Activated CD8-positive, alpha-beta memory T cell treated with anti-CD3 and anti-CD28 coated beads, Interleukin-2, amount 50 U/mL, for 48 hours (primary cell): ENCODE measurements at places on chromosomes 16 and 17.
A peak's percentile ranks its signal among the peaks of the same experiment; 100 is the strongest.

DNA sequence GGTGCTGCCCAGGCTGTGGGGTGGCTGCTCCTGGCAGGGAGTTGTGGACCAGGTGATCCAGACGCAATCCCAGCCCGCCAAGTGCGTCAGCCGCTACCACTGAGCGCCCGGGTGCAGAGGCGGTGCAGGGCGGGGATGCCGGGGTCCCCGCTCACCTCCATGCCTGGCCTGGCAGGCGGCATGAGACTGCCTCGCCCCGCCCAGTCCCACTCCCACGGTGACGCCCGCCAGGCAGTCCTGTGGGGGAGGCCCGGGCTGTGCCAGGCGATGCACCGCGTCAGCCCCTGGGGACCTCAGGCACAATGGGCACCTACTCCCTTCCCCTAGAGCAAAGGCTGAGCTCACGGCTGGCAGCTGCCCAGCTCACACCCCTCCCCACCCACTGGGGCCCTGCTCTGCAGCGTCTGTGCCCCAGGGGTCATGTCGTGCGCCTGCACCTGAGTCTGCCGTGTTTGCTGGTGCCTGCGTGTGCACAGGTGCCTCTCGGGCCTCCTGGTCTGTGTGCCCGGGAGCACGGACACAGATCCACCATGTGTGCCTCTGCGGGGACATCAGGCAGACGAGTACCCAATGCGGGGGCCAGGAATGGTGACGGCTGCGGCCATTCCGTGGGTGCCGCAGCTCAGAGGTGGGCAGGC, 5.3 kb downstream of the RPUSD1 start:
- no peak for DNase-seq

DNA sequence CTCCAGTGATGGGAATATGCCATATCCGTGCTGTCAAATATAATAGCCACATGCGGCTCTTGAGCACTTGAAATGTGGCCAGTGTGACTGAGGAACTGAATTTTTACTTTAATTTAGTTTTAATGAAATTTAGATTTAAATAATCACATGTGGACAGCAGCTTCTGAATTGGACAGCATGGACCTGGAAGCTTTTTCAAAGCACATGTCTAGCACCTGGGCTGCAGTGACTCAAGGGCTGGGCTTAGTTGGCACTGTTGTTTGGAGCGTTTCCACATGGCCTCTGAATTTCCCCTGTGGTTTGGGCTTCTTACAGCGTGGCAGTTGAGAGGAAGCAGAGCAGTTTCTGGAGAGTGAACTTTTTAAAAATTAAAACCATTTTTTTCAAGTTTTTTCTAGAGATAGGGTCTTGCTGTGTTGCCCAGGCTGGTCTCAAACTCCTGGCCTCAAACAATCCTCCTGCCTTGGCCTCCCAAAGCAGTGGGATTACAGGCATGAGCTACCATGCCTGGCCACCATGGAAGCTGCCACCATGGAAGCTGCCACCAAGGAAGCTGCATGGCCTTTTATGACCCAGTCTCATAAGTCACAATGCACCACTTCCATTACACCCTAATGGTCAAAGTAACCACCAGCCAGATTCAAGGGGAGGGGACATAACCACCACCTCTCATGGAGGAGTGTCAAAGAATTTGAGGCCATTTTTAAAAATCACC, 6.7 kb upstream of the TOB1 start:
- peak; percentile 51 for DNase-seq

DNA sequence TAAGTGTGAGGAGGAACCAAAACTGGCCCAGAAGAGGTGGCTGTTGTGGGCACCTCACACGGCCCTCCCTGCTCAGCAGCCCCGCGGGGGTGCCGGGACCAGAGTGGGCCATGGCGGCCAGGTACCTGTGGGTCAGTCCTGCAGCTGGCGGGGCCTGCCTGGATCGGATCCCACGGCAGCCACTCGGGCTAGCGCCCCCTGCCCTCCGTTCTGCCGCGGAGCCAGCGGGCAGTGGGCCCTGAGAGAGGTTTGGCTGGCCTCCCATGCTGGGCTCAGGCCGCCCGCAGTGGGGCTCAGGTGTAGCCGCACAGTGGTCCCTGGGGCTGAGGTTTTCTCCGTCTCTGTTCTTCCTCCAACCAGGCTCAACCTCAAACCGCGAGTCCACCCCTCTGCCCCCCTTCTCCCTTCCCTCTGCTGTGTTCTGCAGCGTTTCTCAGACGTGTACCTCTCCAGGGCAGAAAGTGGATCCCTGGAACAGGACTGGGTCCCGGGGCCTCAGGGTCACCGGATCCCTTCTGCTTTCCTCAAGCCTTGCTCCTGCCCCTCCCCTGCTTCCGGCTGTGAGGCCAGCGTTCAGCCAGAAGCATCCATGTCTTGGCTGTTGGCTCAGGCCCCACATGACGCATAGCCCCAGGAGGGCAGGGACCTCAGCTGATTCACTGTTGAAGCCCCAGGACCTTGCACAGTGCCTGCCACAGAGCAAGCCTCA, 28.6 kb upstream of the ITGA3 start:
- DNase-seq: no peak

DNA sequence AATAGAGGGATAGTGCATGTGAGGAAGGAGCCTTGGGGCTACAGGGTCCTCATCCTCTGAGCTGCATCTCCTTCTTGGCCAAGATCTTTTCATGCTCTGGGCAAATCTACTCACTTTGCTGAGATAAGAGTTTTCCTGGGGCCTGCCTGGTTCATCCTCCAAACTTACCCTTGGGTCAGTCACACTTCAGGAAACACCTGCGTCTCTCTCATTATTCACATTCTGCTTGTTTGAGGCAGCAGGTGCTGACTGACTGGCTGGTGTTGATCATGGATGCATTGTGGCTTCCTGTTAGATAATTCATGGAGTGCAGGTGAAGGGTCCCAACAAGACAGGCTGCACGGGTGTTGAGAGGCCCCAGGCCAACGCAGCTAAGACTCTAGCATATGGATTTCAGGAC, 162.6 kb downstream of the SALL1 start:
- no peak for DNase-seq

DNA sequence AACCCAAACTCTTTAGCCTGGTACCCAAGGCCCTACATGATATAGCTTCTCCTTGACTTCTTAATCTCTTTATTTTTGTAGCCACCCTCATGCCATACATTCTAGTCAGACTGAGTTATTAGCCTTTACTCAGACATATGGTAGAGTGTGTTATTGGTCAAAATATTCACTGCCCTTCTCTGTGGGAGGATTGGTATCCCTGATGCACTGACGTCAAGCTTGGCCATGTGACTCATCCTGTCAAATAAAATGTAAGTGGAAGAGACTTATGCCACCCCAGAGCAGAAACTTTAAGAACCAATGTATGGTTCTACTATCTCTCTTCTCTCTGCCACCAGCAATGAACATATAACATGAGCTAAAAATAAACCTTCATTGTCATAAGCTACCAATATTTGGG, 12.2 kb upstream of the BEAN1 start:
- DNase-seq: no peak

- DNase-seq: no peak
Observed at GRCh38 chr17:65977041-65977440, 214.9 kb downstream of the CEP112 start.

DNA sequence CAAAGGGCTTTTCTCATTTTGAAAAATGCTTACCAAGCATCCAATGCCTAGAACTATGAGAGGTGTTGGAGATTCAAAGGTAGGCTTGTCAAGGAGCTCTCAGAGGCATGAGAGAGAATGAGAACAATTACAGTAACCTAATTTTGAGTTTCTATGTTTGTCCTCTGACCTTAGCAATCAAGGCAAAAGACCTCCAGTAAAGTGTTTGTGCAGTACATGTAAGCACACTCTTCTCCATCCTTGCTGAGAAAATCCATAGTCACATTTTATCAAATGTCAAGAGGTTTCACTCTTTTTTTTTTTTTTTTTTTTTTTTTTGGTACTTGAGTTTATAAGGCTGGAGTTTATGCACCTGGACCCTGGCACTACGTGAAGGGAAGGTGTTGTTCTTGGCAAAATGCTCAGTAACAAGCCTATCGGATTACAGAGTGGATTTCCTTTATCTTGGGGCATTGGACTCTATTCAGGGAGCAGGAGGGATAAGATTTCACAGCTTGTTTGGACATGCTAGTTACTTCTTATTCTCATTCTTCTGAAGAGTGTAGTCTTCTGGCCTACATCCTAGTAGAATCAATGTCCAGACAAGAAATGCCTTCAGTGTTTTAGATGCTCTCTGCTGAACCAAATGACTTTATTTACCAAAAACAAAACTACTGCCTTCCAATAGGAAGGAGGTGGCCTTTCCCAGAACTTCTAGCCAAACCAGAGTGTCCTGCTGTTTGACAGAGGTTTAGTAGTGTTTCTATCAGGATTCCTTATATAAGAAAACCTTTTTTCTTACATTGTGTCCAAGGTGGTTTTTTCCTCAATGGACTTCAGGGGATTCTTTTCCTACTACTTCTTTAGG, 21.9 kb downstream of the KCNJ2 start:
- DNase-seq: no peak

DNA sequence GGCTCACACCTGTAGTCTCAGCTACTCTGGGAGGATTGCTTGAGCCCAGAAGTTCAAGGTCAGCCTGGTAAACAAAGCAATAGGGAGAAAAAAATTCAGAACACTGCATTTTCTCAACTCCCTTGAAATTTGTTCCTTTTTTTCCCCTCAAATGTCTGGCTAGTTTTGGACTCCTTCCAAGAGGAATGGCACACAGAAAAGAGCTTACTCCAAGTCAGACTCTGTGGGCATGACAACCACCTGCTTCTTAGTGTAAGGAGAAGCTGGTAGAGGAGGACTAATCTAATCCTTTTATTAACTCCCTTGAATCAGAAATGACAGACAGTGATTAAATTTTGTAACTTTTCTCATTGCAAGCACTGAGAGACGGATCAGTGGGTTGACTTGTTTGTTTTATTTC, 27.9 kb upstream of the HYDIN start:
- no peak for DNase-seq

- no peak for DNase-seq
Observed at GRCh38 chr16:10694830-10695229, at the start of gene TEKT5. TEKT5 (minus strand) TSS chr16:10694930; CDS start chr16:10694873, 57 bp downstream.
